ENCODE measurements at places on chromosomes 3 and 15.
A peak's percentile ranks its signal among the peaks of the same experiment; 100 is the strongest.

DNA sequence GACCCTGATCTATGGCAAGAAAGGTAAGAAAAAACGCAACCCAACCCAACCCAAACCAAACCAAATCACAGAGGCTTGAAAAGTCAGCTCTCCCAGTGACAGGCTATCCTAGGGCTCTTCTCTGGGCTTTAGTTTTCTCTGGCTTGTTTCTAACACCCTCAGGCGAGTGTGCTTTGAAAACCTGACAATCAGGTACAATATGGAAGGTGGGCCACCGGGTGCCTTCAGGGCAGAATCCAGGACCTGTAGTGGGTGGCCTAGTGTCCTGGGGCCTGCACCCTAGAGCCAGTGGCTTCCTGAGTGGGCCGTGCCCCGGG is 46.8 kb downstream of the BHLHE40 start:
- no peak for DNase-seq

- no peak for DNase-seq
Measured at GRCh38 chr3:156246961-156247725, 126.8 kb downstream of the KCNAB1 start.

DNA sequence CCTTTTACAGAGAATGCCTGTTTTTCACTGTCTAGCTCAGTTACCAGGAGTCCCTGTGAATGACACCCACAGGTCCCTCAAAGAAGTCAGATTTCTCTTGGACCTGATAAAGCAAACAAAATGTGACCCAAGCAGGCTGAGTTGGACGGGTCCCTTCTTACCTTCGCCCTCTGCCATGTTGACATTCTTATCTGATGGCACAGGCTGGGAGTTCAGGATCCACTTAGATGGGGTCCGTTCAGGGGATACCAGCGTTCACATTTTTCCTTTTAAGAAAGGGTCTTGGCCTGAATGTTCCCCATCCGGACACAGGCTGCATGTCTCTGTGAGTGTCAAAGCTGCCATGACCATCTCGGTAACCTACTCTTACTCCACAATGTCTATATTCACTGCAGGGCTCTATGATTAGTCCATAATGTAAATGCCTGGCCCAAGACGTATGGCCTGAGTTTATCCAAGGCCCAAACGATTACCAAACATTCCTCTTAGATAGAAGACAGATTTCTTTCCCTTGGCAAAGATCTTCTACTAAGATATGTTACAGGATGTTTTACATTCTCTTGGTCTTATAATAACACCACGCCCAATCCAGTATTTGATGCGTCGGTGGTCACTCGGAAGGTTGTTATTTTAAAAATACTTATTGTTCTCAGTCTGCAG is 179.1 kb downstream of the THSD4 start:
- peak; percentile 96 for DNase-seq

GRCh38 chr15:57510647-57511046 is 81.1 kb upstream of the MYZAP start:
- peak; percentile 54 for DNase-seq

GRCh38 chr15:48144889-48145288 is 24.1 kb downstream of the SLC24A5 start:
- DNase-seq = peak; percentile 16

DNA sequence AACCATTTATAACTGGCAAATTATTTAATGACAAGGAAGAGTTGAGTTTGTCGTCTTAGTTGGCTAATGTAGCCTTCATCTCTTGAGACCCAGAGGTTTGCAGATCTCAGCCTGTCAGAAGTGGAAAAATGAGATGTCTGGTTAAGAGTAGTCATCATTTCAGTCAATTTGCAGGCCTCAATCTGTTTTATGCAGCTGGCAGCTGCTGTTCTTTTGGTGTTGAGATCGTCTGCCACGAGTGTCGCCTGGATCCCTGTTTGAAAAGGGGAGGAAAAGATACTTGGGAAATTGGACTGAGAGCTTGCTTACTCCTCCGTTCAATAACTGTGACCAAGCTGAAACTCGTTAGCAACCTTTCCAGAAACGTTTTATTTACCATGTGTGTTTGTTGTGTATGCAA is 2.3 kb downstream of the PHLDB2 start:
- DNase-seq = peak; percentile 41

GRCh38 chr3:45319996-45320305 is 68.4 kb upstream of the LARS2 start:
- no peak for DNase-seq

DNA sequence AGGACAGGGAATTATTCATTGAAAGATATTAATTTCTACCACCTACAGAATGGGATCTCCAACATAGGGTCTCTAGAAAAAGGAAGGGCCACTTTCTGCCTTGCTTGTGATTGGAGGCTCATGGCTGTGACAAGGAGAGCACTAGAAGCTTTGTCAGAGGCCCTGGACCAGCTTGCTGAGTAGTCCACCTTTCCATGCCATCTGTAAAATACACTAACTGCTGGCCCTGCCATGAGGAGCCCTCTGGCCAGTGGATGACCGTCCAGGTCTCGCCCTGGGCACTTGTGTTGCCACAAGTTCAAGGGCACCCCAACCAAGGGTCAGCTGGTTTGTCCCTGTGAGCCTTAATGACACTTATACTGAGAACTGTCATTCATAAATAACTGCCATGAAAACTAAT is 1.6 kb upstream of the SYNM start:
- DNase-seq = no peak

DNA sequence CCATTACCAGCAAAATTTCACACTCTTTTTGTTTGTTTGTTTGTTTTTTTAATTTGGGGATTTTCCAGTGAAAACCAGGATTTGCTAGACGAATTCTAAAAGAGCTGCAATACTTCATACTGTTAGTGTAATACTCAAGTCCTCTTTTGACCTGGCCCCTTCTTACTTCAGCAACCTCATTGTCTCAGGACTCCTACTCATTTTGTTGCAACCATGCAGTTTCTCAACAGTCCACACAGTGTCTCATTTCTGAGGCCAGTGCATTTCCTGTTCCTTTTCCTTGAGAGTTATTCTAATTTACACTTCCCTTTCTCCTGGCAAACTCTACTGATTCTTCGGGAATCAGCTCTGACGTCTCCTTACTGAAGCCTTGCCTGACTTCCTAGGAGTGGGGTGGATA is 35.6 kb downstream of the NSUN3 start:
- DNase-seq = no peak

DNA sequence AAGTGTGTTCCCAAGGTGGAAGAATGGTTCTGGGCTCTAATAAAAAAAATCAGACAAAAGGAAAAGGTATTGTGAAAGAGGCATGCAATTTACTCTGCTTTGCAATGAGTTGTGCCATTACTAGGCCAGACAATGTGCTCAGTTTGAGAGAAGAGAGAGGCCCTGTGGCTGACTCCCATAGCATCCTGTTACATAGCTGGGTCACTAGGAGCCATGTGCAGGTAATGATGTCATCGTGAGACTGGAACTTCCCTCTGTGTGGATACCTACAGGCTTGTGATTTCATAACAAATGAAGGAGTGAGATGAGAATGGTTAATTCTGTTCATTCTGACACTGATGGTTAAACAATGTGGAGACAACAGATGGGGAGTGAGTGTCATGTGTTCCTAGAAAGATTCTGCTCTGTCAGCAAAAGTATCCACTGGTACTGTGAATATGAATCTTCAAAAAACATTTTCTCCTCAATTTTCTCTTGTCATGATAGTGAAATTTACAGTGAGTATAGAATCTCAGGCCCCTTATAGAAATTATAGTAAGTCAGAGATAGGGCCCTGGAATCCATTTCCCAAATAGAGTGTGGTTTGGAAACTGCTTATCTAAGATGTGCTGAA is 648.7 kb upstream of the DPPA4 start:
- DNase-seq = no peak

GRCh38 chr3:175493301-175493700 is 634.2 kb downstream of the NAALADL2 start:
- no peak for DNase-seq

GRCh38 chr3:20832963-20833362 is 647.0 kb upstream of the SGO1 start:
- no peak for DNase-seq

GRCh38 chr3:185714085-185714484 is 110.8 kb downstream of the IGF2BP2 start:
- no peak for DNase-seq

GRCh38 chr3:81695302-81695701 is 66.1 kb downstream of the GBE1 start:
- DNase-seq = no peak

- DNase-seq = no peak
Measured at GRCh38 chr3:183545708-183546107, 9.8 kb downstream of the KLHL6 start.

DNA sequence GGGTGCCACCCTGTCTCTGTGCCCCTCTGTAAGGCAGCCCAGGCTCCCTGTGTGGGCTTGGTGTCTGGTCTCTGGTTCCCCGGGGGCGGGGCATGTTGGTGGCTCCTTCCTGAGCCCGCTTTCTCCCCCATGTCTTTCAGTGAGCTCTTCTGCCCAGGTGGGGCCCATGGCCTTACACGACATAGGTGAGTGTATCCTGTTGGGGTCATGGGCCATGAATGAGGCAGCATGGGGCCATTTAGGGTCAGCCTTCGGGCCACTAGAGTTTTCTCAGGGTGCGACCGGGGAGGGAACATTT is 195.1 kb downstream of the UBE3A start:
- DNase-seq = no peak

- DNase-seq = peak; percentile 86
Measured at GRCh38 chr3:157330206-157330605, 106.4 kb upstream of the PTX3 start.
